Activated effector memory CD4-positive, alpha-beta T cell treated with Interleukin-2 at 50 U/mL for 16 hours (primary cell): ENCODE measurements at places on chromosomes 4 and X.

- no peak for DNase-seq
These were observed 856.6 kb downstream of the CENPC start for GRCh38 chr4:66688674-66689073.

GRCh38 chr4:35080799-35081198, 1163.5 kb downstream of the ARAP2 start:
- no peak for DNase-seq

- DNase-seq = no peak
These were observed 153.8 kb downstream of the AREG start for GRCh38 chr4:74598611-74599325.

DNA sequence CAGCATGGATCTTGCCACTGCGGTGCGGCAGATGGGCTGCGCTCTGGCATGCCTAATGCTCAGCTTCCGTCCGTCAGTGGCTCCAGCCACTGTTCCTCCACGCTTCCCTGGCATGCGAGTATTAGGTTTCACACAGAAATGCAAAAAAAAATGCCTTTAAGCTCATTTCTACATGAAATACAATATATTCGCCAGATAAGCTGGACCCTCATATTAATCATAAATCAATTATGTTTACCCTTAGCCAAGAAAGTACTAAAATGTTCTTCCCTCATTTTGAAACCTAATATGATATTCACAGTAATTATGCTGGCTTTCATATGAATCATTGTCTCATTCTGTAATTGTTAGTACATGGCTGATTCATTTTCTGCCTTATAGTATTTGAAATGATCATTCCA, 115.5 kb upstream of the FAM241A start:
- DNase-seq = no peak

GRCh38 chrX:136780763-136781162, at the start of gene ARHGEF6:
TSS of gene ARHGEF6 (minus strand) at chrX:136780932. CDS start at chrX:136780882, 50 bp downstream.
- DNase-seq = peak; percentile 21

DNA sequence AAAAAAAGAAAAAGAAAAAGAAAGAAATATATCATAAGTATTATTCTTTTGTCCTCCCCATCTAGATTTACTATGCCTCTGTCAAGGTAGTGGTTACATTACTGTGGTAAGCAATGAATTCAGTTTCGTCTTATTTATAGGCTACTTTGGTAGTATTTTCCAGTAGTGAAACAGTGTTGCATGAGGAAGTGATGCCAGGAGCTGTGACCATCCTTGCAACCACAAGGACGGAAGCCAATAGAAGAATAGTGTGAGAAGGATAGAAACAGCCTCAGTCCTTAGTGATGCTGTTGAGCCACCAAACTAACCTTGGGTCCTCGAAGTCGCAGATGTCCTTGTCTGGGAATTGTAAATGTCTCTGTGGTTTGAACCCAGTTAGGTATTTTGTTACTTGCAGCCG, 328.5 kb downstream of the PPP3CA start:
- DNase-seq = no peak

DNA sequence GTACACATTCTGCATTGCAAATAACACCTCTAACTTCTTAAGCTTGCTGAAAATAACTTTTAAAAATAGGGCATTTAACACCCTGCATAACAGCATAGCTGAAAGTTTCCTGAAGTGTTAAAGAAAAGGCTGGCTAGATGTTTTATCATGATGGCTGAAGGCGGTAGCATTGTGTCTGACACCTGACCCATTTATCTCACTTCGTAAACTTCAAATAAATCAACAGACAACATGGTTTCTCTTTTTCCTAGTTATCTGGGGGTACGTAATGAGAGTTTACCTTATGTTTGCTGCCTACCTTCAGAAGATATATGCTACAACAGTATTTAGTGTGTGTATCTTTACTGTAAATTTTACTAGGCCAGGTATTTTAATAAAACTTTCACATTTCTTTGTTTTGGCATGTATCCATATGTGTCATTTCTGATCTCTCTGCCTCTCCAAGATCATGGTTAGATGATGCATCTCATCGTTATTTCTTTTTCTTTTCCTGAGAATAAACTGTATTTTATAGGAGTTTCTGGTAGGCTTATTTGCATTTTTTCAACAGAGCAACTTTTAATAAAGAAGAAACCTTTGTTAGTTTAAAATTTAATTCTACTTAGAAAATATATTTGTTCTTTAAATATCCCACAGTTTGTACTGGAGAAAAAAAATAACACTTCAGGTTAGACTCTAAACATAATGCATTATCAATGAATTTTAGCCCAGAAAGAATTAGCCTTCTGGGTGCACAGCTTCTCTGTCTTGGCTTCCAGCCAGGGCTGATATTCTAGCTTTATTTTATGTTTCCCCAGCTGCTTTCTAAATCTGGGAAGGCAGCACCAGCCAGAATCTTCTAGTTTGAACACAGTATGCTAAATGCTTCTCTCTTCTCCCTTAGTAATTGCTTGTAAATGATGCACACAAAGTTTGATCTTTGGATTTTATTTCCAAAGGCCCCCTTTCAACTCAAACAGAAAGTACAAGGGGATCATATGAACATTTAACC, 2.9 kb downstream of the NDST4 start:
- no peak for DNase-seq

DNA sequence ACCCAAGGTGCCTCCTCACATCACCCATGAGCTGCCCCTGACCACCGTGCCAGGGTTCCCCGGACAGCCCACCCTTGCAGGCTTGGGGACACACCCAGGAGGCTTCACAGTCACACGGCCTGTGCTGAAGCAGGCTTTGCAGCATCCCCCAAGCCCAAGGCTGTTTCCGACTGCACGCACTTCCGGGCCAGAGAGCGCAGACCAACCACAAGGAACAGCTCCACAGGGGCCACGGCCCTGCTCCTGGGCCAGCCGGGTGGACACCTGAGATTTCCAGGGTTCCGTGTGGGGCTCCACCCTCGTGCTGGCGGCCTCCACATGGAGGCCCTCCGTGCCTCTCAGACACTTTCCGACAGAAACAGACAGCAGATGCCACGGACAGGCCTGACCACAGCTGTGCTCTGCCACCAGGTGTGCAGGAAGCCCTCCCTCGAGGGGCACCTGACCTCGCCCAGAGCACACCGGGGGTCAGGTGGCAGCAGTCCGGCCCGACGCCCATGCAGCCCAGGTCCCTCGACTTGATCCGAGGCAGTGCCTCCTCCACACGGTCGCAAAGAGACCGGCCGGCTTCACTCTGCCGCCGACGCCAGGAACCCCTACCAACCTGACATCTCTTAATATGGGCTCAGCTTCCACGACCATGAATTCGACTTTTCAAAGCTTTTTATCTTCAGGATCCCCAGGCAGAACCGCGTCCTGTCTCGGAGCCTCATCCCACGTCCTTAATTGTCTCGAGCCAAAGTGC, 8.0 kb downstream of the CTBP1 start:
- no peak for DNase-seq

- peak; percentile 9 for DNase-seq
These were observed 14.7 kb upstream of the CT55 start for GRCh38 chrX:135185795-135186443.

DNA sequence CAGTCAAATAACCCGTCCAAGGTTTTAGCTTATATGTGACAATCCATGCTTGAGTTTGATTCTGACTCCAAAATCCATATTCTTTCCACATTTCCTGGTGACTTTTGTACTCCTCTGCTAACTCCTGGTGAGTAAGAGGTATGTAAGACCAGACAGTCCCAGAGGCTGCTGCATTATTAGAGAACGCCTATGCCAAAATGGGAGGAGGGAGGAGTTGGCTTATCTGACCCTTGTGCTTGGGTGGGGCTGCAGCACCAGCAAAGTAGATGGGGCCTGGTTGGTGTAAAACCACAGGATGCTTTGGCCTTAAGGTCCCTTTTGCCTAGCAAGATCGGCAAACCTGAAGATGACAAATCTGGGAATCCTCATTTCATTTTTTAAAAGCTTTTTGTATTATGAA, 9.1 kb upstream of the RNF212 start:
- no peak for DNase-seq

DNA sequence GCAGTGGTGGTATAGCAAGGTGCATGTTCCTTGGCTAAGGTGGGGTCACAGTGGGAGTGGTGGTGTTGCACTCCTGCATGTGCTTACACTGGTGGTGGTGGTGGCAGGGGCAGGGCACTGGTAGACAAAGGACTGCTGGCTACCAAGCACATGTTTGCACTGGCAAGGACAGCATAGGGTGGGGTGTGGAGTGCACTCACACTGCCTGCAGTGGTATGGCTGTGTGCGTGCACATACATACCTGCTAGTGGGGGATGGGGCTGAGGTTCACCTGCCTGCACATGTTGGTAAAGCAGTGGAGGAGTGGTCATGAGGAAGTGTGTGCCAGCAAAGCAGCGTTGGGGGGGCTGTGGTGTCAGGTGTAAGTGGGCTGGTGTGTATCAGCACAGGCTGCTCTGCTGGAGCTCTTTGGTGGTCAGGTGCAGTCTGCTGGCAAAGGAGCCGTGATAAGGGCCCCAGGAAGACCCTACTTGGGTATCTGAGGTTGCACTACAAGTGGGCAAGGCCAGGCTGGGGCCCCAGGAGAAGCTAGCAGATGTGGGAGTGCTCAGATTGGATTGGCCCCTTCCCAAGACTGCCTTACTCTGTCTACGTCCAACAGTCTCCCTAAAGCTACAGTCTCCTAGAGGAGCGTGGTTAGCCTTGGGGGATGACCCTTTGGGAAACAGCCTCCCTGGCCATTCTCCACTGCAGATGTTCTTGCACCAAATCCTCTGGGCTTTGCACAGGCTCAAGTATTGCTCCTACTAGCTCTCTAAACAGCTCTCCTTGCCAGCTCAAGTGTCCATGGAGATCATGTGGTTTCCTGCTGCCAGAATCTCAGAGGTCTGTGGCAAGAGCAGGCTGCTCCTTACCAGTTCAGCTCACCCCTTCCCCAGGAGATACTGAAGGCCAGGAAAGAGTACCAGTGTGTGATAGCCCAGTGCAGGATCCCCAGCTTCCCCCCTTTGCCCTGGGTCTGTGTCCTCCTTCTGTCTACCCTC, 486.3 kb upstream of the PABPC4L start:
- DNase-seq = no peak

- DNase-seq = no peak
These were observed 58.0 kb upstream of the H2AZ1 start for GRCh38 chr4:100008048-100008447.

DNA sequence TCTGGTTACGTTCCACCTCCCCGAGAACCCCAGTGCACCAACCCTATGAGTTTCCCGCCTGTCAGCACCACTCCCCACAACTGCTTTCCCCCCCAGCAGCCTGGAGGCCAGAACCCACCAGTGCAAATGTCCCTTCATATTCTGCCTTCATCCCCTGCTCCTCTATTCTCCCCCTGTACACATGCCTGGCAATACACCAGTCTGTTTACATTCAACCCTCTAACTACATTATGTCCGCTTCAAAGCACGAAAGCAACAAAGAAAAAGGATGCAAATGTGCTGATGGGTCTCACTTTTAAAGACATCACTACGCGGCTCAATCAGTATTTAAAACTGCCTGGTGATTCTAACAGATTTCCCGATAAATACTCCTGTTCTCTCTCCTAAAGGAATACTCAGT, 126.7 kb upstream of the SORBS2 start:
- DNase-seq = no peak

GRCh38 chr4:53431052-53431451, 53.6 kb downstream of the FIP1L1 start:
- no peak for DNase-seq

GRCh38 chrX:124931241-124931640, 388.4 kb upstream of the TEX13C start:
- no peak for DNase-seq

DNA sequence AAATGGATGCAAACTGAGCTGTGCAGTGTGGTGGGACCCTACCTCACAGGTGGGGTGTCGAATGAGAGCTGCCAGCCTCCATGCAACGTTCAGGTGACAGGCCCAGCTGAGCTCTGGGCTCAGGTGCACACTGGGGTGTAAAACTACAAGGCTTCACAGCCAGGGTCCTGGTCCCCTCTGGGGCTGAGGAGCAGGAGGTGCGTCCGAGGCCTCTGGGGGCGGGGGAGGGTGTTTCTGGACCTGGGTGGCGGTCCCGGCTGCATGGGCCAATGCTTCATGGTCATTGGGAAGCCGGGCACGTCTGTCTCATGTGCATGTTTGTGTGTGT, 26.5 kb upstream of the SORCS2 start:
- DNase-seq = no peak

DNA sequence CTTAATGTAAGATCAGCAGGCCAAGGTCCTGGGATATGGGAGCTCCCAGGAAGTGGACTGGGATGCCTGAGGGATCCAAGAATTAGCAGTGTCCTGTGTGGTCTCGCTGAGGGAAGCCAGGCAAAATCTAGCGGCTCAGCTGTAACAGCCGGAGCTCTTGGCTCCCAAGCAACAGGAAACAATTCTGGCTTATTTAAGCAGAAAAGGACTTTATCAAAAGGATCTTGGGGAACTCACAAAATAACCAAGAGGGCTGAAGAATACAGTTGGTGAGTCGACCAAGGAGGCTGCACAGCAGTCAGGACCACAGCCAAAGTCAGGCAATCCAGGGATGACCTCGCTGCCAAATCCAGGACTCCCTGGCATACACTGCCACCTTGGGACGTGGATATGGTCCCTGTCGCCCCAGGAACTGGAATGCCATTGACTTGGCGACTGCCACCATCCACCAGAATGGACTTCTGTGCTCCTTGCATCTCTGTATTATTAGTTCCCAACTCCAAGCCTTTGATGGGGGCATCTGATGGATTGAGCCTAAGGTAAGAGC, 165.3 kb upstream of the BCOR start:
- DNase-seq = no peak

DNA sequence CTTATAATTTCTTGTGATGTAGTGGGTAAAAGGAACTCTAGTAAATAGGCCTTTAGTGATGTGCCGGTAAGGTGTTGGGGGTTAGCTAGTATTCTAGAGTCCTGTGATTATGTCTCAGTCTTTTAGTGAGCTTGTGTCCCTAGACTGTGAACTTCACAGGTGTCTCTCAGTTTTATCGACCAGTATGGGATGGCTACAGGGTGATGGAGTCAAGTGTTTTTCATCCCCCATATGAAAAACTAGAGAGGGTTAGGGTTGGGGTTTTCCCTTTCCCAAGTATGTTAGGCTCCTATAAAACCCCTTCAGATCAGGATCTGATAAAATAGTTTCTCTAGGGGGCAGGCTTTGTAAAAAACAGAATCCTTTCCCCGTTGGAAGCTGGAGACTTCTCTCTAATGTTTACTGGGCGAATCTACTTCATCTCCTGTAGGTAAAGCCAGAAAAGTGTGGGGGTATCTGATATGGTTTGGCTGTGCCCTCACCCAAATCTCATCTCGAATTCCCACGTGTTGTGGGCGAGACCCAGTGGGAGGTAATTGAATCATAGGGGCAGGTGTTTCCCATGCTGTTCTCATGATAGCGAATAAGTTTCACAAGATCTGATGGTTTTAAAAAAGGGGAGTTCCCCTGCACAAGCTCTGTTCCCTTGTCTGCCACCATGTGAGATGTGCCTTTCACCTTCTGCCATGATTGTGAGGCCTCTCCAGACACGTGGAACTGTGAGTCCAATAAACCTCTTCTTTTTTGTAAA, 120.8 kb downstream of the DTHD1 start:
- no peak for DNase-seq

GRCh38 chrX:37047776-37048175, 39.6 kb downstream of the FAM47C start:
- DNase-seq = no peak
